ENCODE measurements at places on chromosomes 12 and 14.

- no peak for DNase-seq
These were observed 84.1 kb upstream of the ZDHHC17 start for GRCh38 chr12:76679778-76680177.

DNA sequence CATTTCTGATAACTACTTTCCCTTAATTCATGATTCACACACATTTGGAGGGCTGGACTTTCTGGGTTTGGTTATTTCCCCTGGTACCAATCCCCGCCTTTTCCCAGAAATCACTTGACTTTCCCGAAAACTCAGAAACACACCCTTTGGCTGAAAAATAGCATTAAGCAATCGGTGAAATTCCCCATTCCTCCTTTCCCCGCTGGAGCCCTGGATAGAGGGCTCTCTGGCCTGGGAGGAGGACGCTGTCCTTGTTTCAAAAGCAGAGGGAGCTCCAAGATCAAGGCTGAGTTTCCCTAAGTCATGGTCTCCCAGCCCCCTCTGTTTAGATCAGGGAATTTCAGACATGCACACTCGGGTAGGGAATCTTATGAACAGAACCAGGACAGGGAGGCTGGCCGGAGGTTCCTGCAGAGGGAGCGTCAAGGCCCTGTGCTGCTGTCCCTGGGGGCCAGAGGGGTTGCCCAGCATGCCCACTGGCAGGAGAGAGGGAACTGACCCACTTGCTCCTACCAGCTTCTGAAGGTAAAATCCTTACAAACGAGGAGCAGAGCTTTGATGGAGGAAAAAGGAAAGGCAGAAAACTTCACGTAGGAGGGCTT, at the start of gene C1S:
Gene C1S (plus strand): TSS at position 366 of the 602 bp plus-strand sequence. CDS start 1,195 bp downstream, outside the sequence.
- DNase-seq = peak; percentile 98

DNA sequence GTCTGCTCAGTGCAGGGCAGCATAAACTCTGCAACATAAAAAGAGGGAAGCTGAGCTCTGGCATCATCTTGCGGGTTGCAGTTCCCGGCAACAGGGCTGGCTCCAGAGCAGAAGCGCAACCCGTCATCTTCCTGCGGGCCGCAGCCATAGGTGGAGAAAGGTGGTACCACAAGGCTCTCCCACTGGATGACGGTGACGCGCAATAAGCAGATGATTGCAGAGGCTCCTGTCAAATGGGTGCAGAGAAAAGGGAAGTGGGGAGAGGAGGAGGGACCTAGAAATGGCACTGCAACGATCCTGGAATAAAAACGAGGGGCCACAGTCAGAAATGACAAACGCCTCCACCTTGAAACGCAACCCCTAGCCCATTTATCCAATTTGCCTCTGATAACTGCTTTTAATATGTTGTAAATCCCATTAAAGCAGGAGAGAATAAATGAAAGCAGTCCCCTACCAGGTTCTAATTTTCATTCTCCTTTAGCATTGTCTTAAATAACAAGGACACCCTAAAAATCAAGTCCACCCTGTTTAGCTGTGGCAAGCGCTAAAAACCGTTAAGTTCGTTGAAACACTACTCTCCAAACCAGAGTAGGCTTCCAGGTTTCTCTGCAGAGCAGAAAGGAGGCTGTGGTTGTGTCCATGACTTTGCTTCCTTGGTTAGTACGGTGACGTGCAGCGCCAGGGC, 30.9 kb upstream of the TUBA1C start:
- no peak for DNase-seq

GRCh38 chr12:128267651-128268378, 845 bp downstream of the TMEM132C start:
- DNase-seq = no peak

DNA sequence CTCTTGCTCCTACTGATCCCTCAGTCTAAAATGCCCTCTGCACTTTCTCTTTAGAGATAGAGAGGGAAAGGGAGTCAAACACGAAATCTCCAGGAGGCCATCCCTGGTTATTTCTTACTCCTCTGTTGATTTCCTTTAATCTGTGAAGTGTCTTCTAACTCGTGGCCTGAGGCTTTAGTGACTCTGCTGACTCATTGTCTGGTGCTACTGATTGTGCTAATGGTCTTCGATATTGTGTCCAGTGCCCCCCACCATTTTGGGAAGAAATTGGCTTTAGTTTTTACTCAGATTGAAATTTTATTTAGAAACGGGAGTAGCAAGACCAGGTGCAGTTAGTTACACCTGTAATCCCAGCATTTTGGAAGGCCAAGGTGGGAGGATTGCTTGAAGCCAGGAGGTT, 839 bp downstream of the CLEC9A start:
- DNase-seq = no peak

- DNase-seq = no peak
These were observed 569 bp upstream of the ARHGEF40 start for GRCh38 chr14:21069388-21070082.

DNA sequence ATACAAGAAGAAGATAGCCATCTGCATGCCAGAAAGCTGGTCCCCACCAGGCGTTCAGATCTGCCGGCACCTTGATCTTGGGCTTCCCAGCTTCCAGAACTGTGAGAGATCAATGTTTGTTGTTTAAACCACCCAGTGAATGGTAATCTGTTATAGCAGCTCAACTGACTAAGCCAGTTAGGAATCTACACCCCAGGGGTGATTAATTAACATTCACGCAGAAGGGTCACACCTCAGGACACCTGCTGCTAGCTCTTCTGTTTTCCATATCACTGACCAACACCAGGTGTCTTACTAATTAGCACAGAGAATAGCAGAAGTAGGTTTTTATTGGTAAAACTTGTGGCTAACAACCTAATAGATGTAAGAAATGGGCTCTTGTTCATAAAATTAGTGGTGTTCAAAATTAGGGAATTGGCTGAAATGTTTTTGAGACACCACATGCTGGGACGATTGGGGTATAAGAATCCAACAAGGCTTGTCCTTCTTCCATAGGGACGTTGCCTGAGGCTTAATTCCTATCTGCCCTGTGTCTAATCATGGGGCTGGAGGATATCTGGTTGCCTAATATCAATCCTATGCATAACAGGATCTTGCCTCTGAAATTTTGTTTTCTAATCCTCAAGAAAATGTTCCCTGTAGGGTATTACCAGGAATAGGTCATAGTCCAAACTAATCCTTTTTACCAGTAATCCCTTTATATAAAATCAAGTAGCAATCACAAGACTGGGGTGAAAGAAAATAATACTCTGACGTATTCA, 42.0 kb upstream of the CHST11 start:
- DNase-seq = no peak

- DNase-seq = no peak
These were observed at the start of gene PTPRO for GRCh38 chr12:15322164-15323061. TSS of gene PTPRO (plus strand) at chr12:15322508.

GRCh38 chr12:12718853-12719252, 1.7 kb downstream of the CDKN1B start:
- DNase-seq = peak; percentile 85

GRCh38 chr12:95004610-95005009, 1.1 kb upstream of the NDUFA12 start:
- no peak for DNase-seq

DNA sequence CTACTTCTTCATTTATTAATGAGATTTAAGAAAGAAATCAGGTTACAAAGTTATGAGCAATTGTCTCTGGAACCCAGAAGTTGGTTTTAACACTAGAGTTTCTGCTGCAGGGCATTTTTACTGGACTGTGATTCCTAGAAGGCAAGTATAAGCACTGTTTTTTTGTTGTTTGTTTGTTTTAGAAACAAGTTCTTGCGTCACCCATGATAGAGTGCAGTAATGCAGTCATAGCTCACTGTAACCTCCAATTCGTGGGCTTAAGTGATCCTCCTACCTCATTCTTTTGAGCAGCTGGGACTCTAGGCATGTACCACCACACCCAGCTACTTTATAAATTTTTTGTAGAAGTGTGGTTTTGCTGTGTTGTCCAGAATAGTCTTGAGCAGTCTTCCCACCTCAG, 25.6 kb downstream of the RAP1B start:
- DNase-seq = peak; percentile 57

- DNase-seq = no peak
These were observed 38.4 kb downstream of the PRPF40B start for GRCh38 chr12:49661746-49662145.

DNA sequence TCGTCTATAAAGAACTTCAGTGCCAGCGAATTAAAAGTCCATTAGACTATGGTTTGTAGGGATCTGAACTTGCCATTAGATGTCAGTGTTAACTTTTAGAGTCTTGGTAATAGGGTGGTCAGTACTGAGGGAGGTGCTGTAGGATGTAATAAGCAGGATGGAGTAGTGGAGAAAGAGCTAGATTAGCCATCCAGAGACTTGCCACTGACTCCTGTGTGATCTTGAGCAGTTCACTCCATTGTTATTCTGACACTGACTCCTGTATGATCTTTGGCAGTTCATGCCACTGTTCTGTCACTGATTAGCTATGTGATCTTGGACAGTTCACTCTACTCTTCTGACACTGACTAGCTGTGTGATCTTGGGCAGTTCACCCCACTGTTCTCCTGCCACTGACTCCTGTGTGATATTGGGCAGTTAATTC, 133.6 kb downstream of the TTLL5 start:
- peak; percentile 48 for DNase-seq

DNA sequence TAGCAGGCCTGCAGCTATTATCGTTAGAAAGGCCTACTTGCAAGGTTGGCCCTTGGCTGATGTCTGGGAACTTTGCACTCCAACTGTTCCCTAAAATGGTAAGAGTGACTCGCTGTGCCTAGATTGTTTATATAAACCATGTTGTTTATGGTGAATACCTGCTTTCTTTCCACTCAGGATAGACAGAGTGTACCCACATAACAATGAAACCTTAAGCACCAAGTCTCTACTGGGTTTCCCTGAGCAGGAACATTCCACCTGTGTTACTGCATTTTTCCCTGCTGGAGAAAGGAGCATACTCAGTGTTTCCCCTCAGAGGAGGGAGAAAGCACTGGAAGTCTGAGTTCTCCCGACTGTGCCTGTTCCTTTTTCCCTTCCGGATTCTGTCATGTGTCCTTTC, 32.8 kb downstream of the ERP29 start:
- no peak for DNase-seq

DNA sequence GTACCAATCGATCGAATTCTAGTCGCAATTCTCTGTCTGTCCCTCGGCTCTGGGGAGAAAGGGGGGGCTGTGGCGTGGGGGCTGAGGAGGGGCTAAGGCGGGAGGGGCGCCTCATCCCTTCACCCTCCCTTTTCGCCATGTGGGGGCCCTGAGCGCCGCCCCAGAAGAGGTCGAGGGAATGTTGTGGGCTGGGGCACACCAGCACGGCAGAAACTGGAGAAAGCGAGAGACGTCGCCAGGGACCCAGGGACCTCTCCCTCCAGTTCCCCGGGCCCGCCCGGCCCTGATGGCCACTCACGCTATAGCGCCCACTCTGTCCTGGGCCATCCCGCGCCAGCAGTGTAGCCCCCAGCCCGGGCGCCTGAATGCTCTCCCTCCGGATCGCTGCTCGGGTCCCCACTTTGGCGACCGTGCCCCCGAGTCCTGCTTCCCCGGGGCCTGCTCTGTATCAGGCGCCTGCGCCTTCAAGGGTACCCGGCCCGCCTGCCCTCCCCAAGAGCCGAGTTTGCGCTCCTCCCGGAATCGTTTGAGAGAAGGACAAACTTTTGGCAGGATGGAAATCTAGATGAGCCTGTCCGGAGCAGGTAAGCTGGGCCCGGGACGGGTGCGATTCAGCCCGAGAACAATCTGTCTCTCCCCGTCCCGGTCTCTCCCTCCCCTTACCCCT, 62.6 kb downstream of the SMUG1 start:
- DNase-seq = no peak

GRCh38 chr14:51823706-51824105, 36.7 kb upstream of the GNG2 start:
- no peak for DNase-seq

Data from AG09319 (cell line).